ENCODE measurements at places on chromosomes 11 and 22.

- DNase-seq, result no peak
Measured at GRCh38 chr11:13249992-13250391, 27.6 kb upstream of the BMAL1 start.

- DNase-seq, result no peak
Measured at GRCh38 chr22:36162127-36163034, 1.8 kb upstream of the APOL3 start.

DNA sequence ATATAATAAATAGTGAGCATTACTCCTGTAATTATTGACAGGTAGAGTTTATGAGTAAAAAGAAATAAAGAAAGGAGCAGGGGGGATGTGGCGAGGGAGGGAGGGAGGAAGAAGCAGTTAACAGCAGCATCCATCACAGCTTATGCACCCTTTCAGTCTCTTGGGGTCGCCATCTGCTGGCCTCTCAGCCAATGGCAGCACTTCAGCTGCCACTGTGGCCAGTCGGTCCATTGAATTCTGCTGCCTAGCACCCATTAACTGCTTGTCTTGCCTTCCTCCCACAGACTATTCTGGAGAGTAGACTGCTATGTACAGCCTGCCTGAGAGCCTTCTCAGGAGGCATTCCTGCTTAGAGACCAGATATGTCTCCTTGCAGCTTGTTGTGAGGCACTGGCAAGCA is 388.3 kb downstream of the TENM4 start:
- DNase-seq, result no peak

DNA sequence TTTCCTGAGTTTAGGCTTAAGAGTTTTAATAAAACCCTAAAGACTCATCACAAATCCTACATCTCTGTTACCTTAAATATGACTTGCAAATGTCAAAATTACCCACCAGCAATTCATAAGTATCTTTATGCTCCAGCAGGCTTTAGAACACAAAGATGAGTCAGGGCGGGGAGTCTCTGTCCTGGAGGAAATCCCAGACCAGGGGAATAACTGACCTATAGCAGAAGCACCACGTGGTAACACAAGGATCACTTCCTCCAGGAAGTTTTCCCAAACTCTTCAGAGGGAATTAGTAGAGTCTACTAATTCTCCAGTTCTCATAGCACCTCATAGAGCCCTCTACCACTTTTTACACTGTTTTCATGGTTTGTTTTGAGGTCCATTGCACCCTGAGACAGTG is 217.0 kb downstream of the NAV2 start:
- DNase-seq, result no peak

GRCh38 chr11:67268081-67268961 is 2.0 kb downstream of the GRK2 start:
- DNase-seq, result no peak

- DNase-seq, result no peak
Measured at GRCh38 chr11:45993531-45994001, 71.1 kb downstream of the LARGE2 start.

GRCh38 chr11:120390585-120390922 is 54.3 kb downstream of the ARHGEF12 start:
- DNase-seq, result no peak

GRCh38 chr11:90423378-90423777 is 200.5 kb upstream of the CHORDC1 start:
- no peak for DNase-seq

DNA sequence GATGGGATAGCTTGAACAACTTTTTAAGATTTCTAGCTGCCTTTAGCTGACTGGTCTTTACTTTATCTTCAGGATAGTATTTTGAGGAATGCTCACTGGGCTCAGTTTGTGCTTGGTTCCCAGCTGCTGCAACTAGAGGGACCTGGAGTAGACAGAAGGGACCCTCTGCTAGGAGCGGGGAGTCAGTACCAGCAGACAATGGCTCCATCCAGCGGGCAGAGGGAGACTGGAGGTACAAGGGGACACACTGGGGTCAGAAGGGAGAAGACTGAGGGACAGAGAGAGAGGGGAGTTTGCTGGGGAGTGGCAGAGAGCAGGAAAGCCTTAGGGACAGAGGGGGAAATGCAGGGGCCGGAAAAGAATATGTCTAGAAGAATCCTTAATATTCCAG is 22.0 kb upstream of the ACER3 start:
- no peak for DNase-seq

DNA sequence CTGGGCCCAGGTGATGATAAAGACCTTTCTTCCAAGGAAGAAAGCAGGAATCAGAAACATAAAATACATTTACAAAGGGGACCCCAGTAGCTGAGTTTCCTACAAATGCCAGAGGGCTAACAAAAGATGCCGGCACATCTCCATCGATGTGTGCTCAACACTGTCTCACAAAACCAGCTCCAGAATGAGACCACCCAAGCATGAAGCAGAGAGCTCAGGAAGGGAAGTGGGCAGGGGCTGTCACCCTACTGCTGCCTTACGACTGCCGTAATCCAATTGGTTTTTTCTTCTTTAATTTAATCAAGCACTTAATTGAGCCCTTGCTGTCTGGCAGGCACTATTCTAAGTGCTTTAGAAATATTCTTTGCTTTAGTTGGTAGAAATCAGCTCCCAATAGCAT is 26.1 kb downstream of the SMCO4 start:
- no peak for DNase-seq

- DNase-seq, result no peak
Measured at GRCh38 chr22:32270641-32271369, 15.7 kb upstream of the SLC5A4 start.

DNA sequence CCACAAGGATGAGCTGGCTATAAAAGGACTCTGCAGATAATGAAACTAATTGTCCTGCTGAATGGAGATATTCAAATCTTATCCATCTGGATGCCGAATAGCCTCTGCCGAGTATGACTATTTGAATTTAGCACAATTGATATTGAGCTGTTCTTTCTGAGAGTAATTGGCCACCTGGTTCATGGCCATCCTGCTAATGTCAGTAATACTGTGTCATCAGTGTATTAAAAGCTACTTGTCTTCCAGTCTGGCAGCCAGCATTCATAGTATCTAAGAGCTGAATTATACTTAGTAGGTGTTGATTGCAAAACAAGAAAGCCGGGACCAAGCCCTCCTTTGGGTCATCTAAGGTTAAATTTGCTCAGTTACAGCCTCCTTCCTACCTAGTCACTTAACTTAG is 310.7 kb upstream of the NCAM1 start:
- DNase-seq, result no peak

- DNase-seq, result no peak
Measured at GRCh38 chr11:32479291-32479690, 44.0 kb upstream of the WT1 start.

- DNase-seq, result no peak
Measured at GRCh38 chr11:7202412-7202811, 49.3 kb upstream of the SYT9 start.

GRCh38 chr11:126317756-126318573 is 14.1 kb downstream of the DCPS start:
- no peak for DNase-seq

DNA sequence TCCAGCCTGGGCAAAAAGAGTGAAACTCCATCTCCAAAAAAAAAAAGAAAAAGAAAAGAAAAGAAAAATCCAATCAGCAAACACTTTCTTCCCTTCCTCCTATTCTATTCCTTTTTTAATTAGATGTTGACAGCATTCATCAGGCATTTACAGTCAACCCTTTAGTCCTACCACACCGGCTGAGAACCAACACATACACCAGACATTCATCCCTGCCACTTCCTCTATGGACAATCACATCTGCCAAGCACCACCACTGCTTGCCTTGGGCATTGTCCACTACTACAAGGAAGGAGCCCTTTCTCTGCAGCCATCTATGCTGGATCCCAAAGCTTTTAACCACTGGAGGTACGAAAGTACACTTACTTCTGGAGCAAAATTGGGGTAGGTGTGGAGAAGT is 9.4 kb upstream of the SLN start:
- no peak for DNase-seq

DNA sequence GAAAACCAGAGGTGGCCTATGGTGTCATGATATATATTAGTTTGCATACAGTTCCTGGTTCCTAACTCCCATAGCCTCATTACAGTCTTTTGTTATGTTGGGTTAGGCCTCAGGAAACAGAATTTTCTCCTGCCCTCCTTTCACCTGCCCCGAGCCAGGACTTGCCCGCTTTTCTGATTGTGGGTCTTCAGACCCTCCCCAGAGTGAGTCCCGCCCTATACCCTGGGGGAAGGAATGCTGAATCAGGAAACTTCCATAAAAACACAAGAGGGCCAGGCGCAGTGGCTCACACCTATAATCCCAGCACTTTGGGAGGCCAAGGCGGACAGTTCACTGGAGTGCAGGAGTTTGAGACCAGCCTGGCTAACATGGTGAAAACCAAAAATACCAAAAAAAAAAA is 70.9 kb downstream of the SLC35F2 start:
- DNase-seq, result no peak

GRCh38 chr11:75939992-75940391 is 125.0 kb downstream of the UVRAG start:
- no peak for DNase-seq

- DNase-seq, result no peak
Measured at GRCh38 chr11:96033599-96033998, 109.7 kb upstream of the MTMR2 start.

- no peak for DNase-seq
Measured at GRCh38 chr22:32794449-32795213, 6.9 kb upstream of the TIMP3 start.

- no peak for DNase-seq
Measured at GRCh38 chr11:11661326-11662040, 39.7 kb upstream of the GALNT18 start.

GRCh38 chr22:36781656-36782627 is 6.0 kb upstream of the IFT27 start:
- peak; percentile 17 for DNase-seq

GRCh38 chr22:33062361-33062760 is 4.2 kb upstream of the SYN3 start:
- no peak for DNase-seq

GRCh38 chr11:36431429-36432092 is 78.5 kb downstream of the TRAF6 start:
- no peak for DNase-seq

DNA sequence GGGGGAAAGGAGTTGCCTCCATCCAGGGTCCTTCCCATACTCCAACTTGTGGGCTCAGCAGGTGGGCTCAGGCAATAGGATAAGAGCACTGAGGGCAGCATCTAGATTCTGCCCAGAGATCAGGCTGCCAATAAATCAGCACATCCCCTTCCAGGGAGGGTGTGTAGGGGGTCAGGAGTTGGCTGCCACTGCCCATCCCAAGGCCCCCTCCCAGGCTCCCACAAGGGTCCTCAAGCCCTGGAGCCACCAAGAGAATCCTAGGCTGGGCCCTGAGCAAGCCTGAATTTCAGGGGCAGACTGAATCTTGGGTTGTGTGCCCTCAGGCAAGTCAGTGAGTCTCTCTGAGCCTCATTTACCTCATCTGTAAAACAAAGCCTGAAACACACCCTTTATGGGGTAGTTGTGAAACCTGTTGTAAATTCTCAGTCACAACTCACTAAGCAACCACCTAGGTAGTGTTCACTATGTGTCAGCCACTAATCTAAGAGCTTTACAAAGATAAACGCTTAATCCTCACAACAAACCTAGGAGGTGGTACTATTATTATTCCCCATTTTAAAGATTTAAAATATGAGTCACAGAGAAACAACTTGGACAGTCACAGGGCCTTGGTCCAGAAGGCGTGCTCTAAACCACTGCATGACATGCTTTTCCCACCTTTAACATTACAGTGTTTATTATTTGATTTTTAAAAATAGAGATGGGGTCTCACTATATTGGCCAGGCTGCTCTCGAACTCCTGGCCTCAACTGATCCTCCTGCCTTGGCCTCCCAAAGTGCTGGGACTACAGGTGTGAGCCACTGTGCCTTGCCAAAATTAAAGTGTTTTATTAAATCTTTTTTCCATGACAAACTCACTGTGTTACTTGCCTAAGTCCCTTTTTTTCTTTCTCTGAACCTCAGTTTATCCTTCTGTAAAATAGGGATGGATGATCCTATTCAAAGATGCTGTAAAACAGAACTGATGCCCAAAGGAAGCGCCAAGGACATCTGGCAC is 36.2 kb downstream of the LMO1 start:
- no peak for DNase-seq

DNA sequence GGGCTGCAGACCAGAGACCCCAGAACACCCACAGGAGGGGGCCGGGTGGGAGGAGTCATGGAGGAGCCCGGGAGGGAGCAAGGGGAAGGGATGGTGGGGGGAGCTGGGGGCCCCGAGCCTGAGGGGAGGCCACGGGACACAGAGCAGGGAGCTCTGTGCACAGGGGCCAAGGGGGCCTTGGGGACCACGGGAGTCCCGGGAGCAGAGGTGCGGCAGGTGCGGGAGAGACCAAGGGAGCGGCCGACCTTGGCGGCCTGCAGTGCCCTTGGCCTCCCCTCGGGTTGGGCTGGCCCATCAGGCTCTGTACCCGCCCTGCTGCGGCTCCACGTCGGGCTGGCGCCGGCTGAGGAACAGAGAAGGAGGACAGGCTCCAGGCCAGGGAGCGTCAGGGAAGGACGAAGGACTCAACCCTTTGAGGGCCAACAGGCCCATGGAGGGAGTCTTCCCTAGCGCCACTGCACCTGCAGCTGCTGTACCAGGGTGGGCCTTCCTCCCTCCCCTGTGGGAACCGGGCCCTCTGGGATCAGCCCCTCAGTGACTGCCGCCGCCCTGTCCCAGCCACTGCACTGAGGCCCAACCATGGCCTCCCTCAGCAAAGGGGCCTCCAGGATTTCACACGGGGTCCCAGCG is 17.8 kb upstream of the BRSK2 start:
- DNase-seq, result no peak

DNA sequence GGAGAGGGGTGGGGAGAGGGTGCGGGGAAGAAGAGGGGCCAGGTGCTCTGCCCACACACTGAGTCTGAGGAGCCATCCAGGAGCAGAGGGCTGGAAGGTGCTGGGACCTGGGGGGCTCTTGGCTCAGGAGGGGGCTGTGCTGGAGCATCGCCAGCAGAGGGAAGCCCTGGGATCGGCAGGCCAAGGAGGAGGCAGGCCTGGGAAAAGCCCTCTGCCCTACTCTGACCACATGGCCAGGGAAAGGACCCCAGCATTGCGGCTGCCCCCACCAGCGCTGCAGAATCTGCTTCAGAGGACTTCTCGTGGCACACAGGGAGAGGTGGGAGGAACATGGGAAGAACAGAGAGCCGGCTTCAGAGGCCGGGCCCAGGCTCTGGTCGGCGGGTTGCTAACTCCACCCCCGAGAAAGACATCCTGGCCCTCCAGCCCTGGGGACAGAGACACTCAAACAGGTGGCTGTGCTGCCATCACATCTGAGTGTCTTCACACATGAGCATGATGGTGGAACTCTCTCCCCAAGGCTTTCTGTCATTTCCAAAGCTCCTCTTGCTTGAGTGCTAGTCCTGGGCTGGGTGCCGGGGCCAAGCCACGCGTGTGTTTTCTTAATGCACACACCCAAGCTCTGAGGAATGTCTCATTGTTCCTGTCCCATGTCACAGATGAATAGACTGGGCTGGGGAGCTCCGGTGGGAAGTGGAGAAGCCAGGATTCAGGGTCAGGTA is 1378.0 kb downstream of the BRD1 start:
- no peak for DNase-seq
